Smooth muscle cell of the coronary artery (primary cell): ENCODE measurements at places on chromosomes 2 and 18. TPM values are rescaled to one million over a fixed set of nuclear protein-coding genes. Genes with fewer than 3 reads are reported as not detected.

The ASPRV1 gene
- 0.12 and 0.15 TPM in 2 replicates for total RNA-seq

The IL1RN gene
- 0.08 TPM in 1 of 2 replicates, not detected in the other for total RNA-seq

The CHRND gene
- not detected in 2 replicates for total RNA-seq

The NAT8 gene
- not detected in 2 replicates for total RNA-seq

The OSR1 gene
- 15.3 and 56.5 TPM in 2 replicates for total RNA-seq

The SALL3 gene
- not detected in 2 replicates for total RNA-seq

The SERPINB7 gene
- 4.7 TPM in 1 of 2 replicates, not detected in the other for total RNA-seq

The MAPRE2 gene
- 19.0 and 26.2 TPM in 2 replicates for total RNA-seq

The ANKRD62 gene
- not detected in 2 replicates for total RNA-seq

The IMPA2 gene
- total RNA-seq, result 1.1 and 15.6 TPM in 2 replicates

The UGT1A6 gene
- total RNA-seq, result 0.08 TPM in 1 of 2 replicates, not detected in the other

The IL1RL1 gene
- total RNA-seq, result 0.23 and 2.0 TPM in 2 replicates

The IL36G gene
- total RNA-seq, result not detected in 2 replicates

The CREB1 gene
- total RNA-seq, result 32.9 and 52.3 TPM in 2 replicates

The CD8B gene
- total RNA-seq, result not detected in 2 replicates

The ALK gene
- total RNA-seq, result under 0.01 TPM in 1 of 2 replicates, not detected in the other

The DNAJC5G gene
- total RNA-seq, result not detected in 2 replicates

The CPO gene
- total RNA-seq, result 0.47 TPM in 1 of 2 replicates, not detected in the other

The CFAP65 gene
- not detected in 2 replicates for total RNA-seq

The KANSL1L gene
- 12.0 and 16.6 TPM in 2 replicates for total RNA-seq

The TEX261 gene
- total RNA-seq, result 21.4 and 25.7 TPM in 2 replicates
